Activated naive CD8-positive, alpha-beta T cell treated with anti-CD3 and anti-CD28 coated beads for 36 hours (primary cell): ENCODE measurements at places on chromosomes 6 and 20. TPM values are rescaled to one million over a fixed set of nuclear protein-coding genes. Genes with fewer than 3 reads are reported as not detected.

GRCh38 chr6:142279350-142280180 is 22.2 kb upstream of the ADGRG6 start:
- H3K4me1 ChIP-seq: no peaks in the 10 kb centered on the region
- H3K36me3 ChIP-seq: peaks cover 2% of the 10 kb centered on the region
- no peak overlapping the region for H3K4me3 ChIP-seq
- H3K27ac ChIP-seq: no peak overlapping the region

- H3K27ac ChIP-seq: no peak overlapping the region
- peaks cover 12% of the 10 kb centered on the region for H3K27me3 ChIP-seq
- H3K4me3 ChIP-seq: no peak overlapping the region
- H3K36me3 ChIP-seq: no peaks in the 10 kb centered on the region
- peaks cover 8% of the 10 kb centered on the region for H3K4me1 ChIP-seq
- no peak for DNase-seq
These were observed 5.6 kb upstream of the MBOAT1 start for GRCh38 chr6:20217891-20218290.

- DNase-seq: no peak
- peaks cover 11% of the 10 kb centered on the region for H3K4me1 ChIP-seq
- no peak overlapping the region for H3K27ac ChIP-seq
- no peaks in the 10 kb centered on the region for H3K27me3 ChIP-seq
- H3K4me3 ChIP-seq: no peak overlapping the region
- H3K36me3 ChIP-seq: peaks cover 22% of the 10 kb centered on the region
These were observed 252.2 kb downstream of the ERMARD start for GRCh38 chr6:170003451-170004160.

The SOX18 gene
- total RNA-seq: not detected

- H3K27me3 ChIP-seq: no peaks in the 10 kb centered on the region
- no peak overlapping the region for H3K27ac ChIP-seq
- H3K36me3 ChIP-seq: peaks cover 13% of the 10 kb centered on the region
- peaks cover 36% of the 10 kb centered on the region for H3K4me1 ChIP-seq
These were observed 87.6 kb upstream of the GCM1 start for GRCh38 chr6:53236241-53236640.

The NMBR gene
- total RNA-seq: not detected

The HLA-DRB1 gene
- 5.1 TPM for total RNA-seq

The IMPG1 gene
- not detected for total RNA-seq

The ISM1 gene
- total RNA-seq: 3.2 TPM

GRCh38 chr6:128029826-128030225 is 129.0 kb upstream of the THEMIS start:
- no peak for DNase-seq
- H3K4me3 ChIP-seq: no peak overlapping the region
- peaks cover 85% of the 10 kb centered on the region for H3K4me1 ChIP-seq
- no peak overlapping the region for H3K27ac ChIP-seq
- no peaks in the 10 kb centered on the region for H3K27me3 ChIP-seq

The LKAAEAR1 gene
- total RNA-seq: 0.50 TPM

DNA sequence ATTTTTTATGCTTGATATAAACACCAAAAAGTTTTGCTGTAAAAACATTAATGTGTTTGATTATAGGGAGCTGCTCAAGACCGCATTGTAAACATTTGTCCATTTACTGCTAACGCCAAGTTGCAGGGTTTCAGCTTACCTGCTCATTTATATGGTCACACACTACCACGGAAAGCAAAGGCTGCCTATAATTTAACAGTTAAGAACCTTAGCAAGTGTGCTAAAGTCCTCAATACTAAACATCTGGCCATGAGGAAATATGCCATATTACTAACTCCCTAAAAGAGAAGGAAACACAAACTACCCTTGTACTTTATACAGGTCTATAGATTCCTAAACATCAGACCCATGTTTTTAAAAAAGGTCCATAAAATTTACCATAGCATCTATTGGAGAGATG is 129.5 kb downstream of the ASCC3 start:
- H3K4me3 ChIP-seq: no peak overlapping the region
- no peak overlapping the region for H3K27ac ChIP-seq
- H3K4me1 ChIP-seq: peaks cover 5% of the 10 kb centered on the region

The ZKSCAN3 gene
- 1.8 TPM for total RNA-seq

DNA sequence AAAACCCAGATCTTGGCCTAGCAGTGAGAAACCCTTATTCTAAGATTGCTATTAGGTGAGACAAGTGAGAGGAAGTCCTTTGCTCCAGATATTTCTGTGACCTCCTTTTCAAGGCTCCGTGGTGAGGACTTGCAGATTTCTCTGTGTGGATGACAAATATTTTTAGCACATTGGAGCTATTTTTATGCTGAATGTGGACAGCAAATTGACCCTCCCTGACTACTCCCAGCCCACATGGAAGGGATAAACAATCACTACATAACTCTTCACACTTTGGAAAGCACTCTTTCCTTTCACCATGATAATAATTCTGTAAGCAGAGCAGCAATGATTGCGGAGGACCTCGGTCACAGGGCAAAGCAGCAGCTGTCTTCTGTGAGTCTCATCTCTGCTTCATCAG is 88.0 kb upstream of the ADGRF1 start:
- no peak overlapping the region for H3K27ac ChIP-seq
- DNase-seq: no peak

DNA sequence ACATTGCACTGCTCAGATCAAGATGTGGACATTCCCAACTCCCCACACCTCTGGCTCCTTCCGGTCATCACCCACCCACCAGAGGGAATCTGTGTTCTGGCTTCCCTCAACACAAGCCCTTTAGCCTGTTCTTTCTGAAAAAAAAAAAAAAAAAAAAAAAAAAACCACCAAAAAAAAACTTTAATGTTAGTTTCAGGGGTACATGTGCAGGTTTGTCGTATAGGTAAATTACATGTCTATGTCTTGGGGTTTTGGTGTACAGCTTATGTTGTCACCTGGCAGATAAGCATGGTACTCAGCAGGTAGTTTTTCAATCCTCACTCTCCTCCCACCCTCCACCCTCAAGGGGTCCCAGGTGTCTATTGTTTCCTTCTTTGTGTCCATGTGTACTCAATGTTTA is 135.8 kb upstream of the FOXA2 start:
- no peak for DNase-seq
- H3K36me3 ChIP-seq: no peaks in the 10 kb centered on the region
- H3K27ac ChIP-seq: no peak overlapping the region
- H3K27me3 ChIP-seq: peaks cover 10% of the 10 kb centered on the region

- H3K27ac ChIP-seq: no peak overlapping the region
- H3K4me3 ChIP-seq: no peak overlapping the region
- no peaks in the 10 kb centered on the region for H3K36me3 ChIP-seq
- peaks cover 54% of the 10 kb centered on the region for H3K27me3 ChIP-seq
- no peaks in the 10 kb centered on the region for H3K4me1 ChIP-seq
These were observed 50.0 kb downstream of the IL20RA start for GRCh38 chr6:136994782-136995181.

DNA sequence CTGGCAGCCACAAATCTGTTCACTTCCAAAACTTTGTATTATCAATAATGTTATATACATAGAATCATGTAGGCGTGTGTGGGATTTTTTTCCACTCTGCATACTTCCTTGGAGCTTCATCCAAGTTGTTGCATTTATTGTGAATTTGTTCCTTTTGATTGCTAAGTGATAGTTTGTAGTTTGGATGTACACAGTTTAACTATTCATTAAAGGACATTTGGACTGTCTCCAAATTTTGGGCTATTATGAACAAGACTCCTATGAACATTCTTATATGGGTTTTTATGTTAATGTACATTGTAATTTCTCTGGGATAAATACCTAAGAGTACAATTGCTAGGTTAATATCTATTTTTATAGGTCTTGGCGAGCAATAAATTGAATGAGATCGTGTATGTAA is 36.2 kb upstream of the GCNT2 start:
- no peak overlapping the region for H3K4me3 ChIP-seq
- H3K36me3 ChIP-seq: no peaks in the 10 kb centered on the region
- H3K27ac ChIP-seq: no peak overlapping the region

DNA sequence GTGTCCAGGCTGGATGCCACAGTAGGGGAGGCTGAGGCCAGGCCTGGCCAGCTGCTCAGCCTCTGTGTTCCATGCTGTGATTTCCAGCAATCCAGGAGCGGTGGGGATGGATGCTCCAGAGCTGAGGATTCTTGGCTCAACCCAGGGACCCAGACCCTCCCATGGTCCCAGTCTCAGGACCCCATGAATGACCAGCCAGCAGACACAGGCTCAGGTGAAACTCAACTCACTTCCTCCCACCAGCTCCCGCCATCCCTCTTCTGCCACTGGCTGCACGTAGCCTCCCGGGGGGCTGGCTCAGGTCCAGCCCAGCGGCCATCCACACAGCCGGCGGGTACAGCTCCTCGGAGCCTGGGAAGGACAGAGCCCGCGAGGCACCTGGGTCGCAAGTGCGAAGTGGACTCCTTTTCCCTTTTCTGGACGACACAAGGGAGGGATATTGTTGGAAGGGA is 54.5 kb upstream of the DACT2 start:
- DNase-seq: no peak
- no peaks in the 10 kb centered on the region for H3K36me3 ChIP-seq
- no peaks in the 10 kb centered on the region for H3K27me3 ChIP-seq
- H3K4me1 ChIP-seq: no peaks in the 10 kb centered on the region
- no peak overlapping the region for H3K4me3 ChIP-seq

DNA sequence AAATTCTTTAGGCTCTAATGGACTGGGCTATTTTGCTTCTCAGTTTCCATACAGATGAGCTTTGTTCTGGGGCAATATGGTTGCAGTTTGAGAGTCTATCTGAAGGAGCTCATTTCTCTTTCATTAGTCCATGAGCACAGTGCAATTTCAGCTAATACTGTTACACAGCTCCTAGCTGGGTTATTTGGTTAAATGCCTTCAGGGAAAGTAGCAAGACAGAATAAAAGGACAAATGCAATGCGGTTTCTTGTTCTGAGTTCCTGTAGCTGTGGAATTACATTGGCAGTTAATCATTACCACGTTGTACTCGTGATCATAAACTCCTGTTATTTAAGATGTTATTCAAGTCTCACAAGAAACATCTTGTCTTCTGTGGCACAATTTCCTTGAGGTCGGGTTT is 127.7 kb downstream of the BFSP1 start:
- no peak overlapping the region for H3K4me3 ChIP-seq
- DNase-seq: no peak
- H3K36me3 ChIP-seq: no peaks in the 10 kb centered on the region
- no peak overlapping the region for H3K27ac ChIP-seq
- no peaks in the 10 kb centered on the region for H3K4me1 ChIP-seq
- H3K27me3 ChIP-seq: peaks cover 4% of the 10 kb centered on the region

DNA sequence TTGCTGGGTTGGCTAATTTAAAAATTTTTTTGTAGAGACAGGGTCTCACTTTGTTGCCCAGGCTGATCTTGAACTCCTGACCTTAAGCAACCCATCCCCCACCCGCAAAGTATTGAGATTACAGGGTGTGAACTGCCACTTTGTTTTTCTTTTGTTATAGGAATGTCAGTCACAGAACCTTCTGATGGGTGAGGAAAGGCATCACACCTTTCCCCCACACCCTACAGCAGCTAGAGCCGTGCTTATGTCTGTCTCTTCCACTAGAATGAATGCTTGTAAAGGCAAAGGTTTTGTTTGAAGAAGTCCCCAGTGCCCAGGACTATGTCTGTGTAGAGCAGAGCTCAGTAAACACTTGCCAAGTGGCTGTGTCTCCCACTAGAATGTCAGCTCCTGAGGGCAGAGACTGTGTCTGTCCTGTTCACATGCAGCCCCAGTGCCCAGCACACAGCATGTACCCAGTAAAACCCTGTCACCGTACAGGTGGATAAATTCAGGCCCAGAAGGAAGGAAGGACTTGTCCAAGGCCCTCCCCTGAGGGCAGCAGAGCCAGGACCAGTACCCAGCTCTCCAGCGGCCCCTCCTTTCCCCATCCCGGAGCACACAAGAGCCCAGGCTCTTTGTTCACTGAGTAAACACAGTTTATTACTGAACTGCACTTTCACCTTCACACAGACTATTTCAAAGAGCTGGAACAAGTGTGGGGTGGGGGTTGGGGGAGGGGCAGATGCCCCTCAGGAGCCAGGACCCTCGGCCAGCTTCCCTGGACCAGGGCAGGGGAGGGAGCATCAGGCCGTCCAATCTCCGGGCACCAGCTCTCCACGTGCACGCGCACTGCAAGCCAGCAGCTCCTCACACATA is 26.4 kb downstream of the COX4I2 start:
- H3K27me3 ChIP-seq: peaks cover 6% of the 10 kb centered on the region
- no peak overlapping the region for H3K4me3 ChIP-seq
- H3K4me1 ChIP-seq: peaks cover 60% of the 10 kb centered on the region
- no peak for DNase-seq
- H3K36me3 ChIP-seq: peaks cover 50% of the 10 kb centered on the region

- H3K36me3 ChIP-seq: no peaks in the 10 kb centered on the region
- H3K27ac ChIP-seq: no peak overlapping the region
- no peak for DNase-seq
- no peaks in the 10 kb centered on the region for H3K27me3 ChIP-seq
- no peak overlapping the region for H3K4me3 ChIP-seq
These were observed 96.7 kb downstream of the CD109 start for GRCh38 chr6:73792738-73793137.

DNA sequence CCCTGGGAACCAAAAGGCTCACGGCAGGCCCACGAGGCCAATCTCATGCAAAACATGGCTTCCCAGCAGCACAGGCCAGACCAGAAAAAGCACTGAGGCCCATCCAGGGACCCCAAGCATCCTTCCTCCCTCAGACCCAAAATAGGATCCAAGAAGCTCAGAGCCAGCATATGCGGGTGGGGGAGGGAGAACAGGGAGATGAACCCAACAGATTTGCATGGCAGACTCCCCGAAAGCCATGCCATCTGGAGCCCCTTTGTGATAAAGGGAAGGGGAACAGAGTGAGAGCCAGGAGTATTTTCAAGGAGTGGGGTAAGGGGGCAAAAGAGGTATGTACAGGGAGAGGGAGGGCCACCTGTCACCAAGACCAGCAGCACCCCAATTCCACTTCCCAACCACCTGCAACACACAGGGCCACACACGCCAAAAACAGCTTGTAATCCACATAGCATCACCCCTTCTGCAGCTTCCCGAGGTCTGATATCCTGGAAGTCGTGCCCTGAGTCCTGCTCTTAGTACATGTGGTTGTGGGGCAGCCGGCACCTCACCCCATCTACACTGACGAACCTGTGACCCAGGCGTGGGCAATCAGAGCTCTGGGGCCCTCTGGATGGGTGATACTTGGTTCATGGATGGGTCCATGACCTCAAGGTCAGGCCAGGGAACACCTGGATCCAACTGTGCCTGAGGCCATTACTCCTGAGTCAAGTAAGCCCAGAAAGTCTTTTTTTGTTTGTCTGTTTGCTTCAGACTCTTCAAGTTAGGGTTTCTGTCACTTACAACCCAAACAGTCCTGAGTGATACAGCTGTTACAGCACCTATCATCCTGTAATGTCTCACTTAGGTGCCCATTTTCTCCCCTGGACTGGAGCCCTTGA is 24.4 kb downstream of the PREX1 start:
- no peak overlapping the region for H3K4me3 ChIP-seq
- H3K27me3 ChIP-seq: no peaks in the 10 kb centered on the region
- peaks cover 39% of the 10 kb centered on the region for H3K36me3 ChIP-seq
- no peak overlapping the region for H3K27ac ChIP-seq
- DNase-seq: no peak

The DEFB132 gene
- total RNA-seq: not detected
